C1 segment of cervical spinal cord (tissue), 14 donors: ENCODE measurements at places on chromosomes 12 and 14.
A peak's percentile ranks its signal among the peaks of the same experiment; 100 is the strongest.

DNA sequence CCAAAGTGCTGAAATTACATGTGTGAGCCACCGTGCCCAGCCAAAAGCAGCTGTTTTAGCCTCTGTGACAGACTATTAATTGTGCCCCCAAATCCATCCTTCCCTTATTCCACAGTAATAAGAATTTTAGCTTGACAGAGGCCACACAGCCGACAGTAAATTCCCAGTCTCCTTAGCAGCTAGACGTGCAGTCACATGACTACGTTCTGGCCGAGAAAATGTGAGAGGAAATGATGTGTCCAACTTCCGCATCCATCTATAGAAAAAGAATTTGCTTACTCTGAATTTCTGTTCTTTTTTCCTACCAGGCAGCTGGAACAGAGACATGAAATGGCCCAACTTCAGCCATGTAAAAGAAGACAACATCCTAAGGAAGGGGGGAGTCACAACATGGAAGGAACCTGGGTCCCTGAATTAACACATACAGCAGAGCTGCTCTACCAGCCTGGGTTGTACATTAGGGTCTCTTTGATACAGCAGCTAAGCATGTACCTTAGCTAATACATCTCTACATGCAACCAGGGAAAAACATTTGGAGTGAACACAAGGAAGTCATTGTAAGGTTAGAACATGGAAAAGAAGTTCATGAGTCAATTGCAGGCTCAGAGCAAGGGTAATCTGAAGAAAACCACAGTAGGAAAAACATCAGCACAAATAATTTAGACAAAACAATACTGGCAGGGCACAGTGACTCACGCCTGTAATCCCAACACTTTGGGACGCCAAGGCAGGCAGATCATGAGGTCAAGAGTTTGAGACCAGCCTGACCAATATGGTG is 35.5 kb downstream of the CIT start:
- DNase-seq = no peak

GRCh38 chr12:32005496-32006125 is 46.4 kb downstream of the RESF1 start:
- DNase-seq = no peak

DNA sequence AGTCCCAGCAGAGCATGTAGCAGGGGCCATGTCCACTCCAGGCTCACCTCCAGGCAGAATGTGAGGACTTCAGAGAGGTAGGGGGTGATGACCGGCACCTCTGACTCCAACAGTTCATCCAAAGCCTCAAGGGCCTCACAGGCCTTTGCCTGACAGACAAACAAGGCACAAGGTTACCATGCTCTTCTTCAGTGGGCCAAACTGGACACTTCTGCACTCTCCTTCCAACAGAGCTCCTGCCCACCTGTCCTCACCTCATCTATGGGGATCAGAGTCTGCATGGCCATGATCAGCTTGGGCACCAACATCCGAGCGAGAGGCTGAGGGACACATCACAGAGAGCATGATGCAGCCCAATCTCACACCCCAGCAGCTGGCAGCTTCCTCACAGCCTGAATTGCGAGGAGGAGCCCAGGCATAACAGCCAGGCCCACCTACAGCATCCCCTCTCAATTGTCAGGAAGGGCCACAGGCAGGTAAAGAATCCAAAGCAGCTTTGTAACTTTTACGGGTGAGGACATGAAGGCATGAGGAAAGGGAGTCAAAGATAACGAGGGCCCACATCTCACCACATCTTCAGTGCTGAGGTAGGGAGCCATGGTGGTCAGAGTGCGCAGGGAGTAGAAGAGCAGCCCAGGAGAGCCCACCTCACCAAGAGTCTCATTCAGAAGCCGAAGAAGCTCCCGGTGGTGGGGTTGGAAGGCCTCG is 1.6 kb downstream of the IPO4 start:
- no peak for DNase-seq

GRCh38 chr12:122827258-122827657 is 8.0 kb upstream of the HIP1R start:
- no peak for DNase-seq

DNA sequence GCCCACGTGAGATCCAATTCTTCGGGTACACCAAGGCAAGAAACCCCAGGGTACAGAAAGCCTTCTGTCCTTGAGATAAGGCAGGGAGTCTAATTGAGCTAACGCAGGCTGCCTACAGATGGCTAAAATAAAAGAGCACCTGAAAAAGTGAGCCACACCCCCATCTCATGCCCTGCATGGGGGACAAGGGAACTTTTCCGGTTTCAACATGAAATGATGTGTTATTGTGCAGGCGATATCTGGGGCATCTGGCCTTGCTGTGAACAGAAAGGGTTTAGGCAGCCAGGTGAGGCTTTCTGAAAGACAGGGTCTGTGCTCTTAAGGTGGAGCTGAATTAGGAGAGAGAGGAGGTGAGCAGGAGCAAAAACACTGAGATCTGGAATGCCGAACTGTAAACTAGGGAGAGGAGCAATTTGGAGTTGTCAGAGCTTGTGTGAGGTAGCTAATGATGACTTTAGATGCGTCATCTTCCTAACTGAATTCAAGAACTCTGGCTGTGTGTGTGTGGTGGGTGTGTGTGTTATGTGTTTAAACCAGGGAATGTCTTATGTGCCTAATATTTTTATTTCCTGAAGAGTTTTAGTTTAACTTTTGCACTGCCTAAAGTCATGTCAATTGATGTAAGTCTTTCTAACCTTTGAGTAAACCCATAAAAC is 20.1 kb upstream of the LDHB start:
- no peak for DNase-seq

- no peak for DNase-seq
Observed at GRCh38 chr12:95445884-95446505, 28.0 kb upstream of the METAP2 start.

- no peak for DNase-seq
Observed at GRCh38 chr12:98595243-98595988, 1.9 kb downstream of the SLC25A3 start.

- DNase-seq = no peak
Observed at GRCh38 chr12:102806110-102806509, 110.9 kb downstream of the PAH start.

GRCh38 chr12:1879633-1880032 is 38.8 kb downstream of the CACNA2D4 start:
- DNase-seq = no peak

- no peak for DNase-seq
Observed at GRCh38 chr12:109532721-109533486, 40.4 kb downstream of the MMAB start.

DNA sequence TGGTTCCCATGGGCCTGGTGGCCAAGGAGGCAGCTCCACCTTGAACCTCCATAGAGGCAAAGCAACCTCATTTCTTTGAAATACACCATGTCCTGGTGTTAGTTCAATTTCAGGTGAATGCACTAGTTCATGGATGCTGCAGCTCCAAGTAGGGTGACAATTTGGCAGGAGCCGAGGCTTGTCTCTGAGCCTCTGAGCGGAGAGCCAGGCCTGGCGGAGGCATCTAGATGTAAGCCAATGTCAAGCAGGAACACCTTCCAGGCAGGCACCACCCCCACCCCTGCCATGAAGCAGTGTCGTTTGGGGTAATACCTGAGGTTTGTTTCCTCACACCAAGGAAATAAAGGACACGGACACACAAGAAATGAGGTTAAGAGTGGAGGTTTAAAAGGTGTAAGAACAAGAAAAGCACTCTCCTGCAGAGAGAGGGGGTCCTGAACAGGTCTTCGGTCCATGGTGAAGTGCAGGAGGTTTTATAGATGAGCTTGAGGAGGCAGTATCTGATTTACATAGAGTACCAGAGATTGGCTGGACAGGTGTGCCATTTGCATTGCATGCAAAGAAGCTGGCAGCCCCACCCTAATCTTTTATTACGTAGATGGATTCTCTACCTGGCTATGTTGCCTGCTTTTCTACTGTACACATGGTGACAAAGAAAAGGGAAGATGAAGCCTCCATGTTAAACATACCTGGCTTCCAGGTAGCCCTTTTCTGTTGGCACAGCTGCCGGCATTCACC is 60.3 kb downstream of the RIN3 start:
- DNase-seq = no peak

DNA sequence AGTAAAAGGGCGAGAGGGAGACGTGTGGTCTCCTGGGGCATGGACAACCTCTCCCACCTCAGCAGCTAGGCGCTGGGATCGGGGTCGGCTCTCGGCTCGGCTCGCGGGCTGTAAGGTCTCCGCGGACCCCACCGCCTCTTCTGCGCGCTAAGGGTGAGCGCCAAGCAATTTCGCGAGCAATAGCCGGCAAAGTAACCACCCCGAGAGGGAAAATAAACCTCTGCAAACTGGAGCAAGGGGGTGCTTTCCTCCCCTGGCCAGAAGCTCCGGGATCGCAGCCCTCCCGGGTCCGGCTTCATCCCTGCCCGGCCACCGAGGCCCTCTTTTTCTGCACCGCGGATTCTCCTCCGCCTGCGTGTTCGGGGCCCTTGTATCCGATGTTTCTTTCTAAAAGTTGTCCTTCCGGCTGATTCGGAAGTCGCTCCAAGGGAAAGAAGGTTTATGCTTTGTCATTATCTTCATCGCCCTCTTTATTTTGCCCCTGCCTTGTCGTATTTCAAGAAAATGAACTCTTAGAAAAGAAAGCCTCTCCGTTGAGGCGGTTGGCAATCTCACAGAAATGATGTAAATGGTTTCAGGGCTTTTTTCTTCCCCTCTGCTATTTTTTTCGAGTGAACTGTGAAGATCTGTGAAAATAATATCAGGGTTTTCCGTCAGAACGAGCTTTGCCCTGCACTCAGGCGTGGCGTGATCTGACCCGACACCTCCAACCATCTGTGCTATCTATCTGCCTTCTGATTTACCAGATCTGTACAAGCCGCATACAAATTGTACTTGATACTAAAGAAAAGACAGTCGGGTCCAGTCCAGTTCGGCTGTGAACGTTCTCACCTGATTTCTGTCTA is 1.7 kb upstream of the SIX6 start:
- no peak for DNase-seq

- DNase-seq = no peak
Observed at GRCh38 chr12:102903337-102904007, 13.6 kb downstream of the PAH start.

DNA sequence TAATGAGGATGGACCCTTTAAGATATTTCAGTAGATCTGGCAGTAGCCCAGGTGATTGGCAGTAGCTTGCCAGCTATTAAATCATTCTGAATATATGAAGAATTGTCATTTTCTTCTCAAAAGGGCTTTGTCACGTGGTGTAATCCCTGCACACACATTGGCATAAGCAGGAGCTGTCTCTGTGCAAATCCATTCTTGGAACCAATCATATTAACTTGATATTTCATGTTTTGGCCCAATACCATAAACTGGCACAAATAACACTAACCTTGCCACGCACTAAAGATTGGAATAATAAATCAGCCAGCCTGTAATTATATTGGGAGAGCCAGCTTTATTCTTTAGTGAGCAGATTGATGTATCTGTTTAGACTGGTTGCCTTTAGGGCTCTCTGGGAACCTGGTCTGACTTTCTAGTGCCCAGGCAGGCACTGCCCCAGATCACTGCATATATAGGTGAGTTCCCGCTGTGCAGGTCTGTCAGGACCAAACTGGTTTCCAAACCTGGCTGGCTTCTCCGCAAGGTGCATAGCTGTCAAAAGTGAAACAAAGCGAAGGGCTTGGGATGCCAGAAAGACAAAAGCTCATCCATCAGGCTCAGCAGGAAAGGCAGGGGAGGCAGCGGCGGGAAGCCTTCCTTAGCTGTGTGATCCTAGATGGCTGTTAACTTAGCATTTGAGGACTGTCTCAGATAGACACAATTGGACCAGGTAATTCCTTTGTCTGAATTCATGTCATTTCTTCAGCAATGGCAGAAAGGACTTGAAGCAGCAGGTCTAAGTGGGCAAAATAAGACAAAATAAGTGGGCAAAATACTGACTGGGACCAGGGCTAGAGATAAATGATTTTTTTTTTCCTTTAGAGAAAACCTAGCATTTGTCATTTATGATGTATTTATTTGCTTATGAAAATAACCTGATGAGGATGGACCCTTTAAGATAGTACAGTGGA is 128.8 kb upstream of the DYRK2 start:
- DNase-seq = no peak

GRCh38 chr12:57897286-57897974 is 43.9 kb upstream of the ATP23 start:
- no peak for DNase-seq

GRCh38 chr12:31278424-31278823 is 47.5 kb downstream of the SINHCAF start:
- DNase-seq = no peak

GRCh38 chr12:94930216-94930654 is 73.3 kb downstream of the NDUFA12 start:
- DNase-seq = no peak

DNA sequence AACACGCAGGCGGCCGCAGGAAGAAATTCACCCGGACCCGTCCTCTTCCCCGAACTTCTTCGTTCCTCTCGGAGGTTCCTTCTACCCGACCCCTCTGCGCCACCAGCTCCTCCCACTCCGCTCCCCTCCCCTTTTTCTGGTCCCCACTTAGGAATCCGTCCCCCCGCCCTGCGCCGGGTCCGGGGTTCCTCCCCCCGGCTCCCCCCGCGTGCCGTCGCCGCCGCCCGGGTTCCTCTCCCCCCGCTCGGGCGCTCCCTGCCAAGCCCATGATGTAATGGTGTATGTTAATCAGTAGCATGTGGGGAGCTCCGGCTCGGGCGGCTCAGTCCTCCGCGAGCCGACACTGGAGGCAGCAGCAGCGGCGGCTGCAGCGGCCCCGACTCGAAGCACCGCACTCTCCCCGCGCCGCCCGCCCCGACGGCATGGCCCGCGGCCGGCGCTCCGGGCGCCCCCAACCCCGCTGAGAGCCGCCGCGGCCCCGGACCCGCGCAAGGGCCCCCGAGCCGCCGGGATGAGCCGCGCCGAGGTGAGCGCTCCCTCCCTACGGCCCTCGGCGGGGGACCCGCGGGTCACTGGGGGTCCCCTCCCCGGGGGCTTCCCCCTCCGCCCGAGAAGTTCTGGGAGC is 1.0 kb upstream of the SAMD4A start:
- DNase-seq = peak; percentile 83

GRCh38 chr12:51392556-51393237 is 1.5 kb upstream of the GALNT6 start:
- DNase-seq = peak; percentile 30

GRCh38 chr12:102958073-102958829 is 777 bp downstream of the ASCL1 start:
- peak; percentile 41 for DNase-seq

DNA sequence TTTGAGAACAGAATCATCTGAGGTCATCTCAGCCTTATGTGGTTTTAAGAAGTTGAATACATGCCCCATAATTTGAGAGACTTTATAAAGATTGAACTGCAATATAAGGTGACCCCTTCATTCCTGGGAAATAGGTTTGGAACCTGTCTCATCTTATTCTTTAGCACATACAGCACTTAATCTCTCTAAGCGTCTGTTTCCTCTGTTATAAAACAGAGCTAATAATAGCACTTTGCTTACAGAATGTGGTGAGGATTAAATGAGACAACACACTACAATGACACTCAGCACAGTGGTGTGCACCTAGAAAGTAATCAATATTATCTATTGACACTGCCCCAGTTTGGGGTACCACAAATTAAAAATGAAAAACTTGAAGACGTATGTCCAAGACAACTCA is 102.1 kb downstream of the DUSP6 start:
- no peak for DNase-seq

DNA sequence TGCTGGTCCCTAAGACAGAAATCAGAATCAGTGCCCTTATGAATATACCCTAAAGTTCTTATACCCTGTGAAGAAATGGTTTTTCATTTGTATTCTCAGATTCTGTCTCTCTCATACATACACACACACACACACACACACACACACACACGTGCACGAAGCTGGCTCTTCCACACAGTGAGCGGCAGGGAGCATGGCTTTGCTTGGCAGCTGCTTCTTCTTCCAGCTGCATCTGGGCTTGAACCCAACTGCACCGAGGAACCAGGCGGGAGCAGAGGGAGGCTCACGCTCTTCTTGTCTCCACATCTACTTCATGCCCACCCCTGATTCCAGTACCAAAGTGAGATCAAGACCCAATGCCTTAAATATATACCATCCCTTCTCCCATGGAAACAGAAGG is 19.4 kb downstream of the GRIN2B start:
- no peak for DNase-seq
